ENCODE measurements at places on chromosomes 4 and X.
A peak's percentile ranks its signal among the peaks of the same experiment; 100 is the strongest.

DNA sequence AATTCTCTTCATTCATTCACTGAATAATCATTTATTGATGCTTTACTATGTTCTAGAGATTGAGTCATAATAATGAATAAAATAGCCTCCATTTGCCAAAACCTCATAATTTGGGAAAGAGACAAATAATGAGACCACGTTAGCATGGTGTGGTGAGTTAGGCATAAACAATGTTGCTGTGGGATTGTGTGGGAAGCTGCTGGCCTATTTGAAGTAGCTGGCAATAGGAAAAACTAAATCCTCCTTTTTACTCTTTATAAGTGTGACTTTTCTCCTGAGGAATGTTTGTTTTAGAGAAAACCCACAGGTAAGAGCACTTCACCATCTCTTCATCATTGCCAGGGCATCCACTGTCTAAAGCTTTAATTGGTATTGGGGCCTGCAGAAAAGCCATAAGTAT is 95.3 kb downstream of the AREG start:
- H3K4me1 ChIP-seq = no peaks in the 10 kb centered on the region
- H3K4me3 ChIP-seq = no peak overlapping the region
- no peak for DNase-seq
- H3K36me3 ChIP-seq = no peaks in the 10 kb centered on the region
- no peaks in the 10 kb centered on the region for H3K27me3 ChIP-seq
- no peak overlapping the region for H3K27ac ChIP-seq

DNA sequence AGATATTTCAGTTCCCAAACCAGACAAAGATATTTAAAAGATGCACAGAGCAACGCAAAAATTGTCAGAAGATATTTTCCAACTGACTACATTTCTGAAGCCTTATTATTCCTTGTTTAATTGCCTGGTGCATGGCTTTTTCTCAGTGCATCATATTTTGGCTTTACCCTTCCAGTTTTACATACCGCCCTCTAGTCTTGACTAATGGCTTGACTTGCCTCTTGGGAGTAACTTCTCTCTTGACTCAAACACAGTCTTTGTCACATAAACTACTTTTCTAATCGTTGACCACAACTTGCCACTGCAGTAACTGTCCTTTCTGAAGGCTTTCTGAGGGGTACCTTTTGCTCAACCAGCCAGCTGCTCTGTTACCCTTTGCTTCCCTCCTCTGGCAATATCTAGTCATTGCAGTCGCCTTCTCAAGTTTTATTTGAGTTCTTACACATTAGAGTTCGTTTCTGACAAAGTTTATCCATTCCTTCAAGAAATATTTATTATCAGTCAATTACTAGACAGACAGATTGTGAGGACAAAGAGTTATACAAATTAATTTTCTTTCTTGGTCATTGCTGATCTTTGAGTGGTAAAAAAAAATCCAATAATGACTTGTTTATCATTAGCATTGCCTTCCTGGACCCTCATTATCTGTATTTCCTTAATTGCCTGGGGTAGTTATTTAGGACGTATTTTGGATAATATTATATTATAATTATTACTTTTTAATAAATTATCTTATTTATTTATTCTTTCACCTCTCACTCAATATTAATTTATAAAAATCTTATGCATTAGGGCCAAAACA is 506.9 kb upstream of the PCDH10 start:
- no peaks in the 10 kb centered on the region for H3K27me3 ChIP-seq
- DNase-seq = peak; percentile 33
- H3K4me1 ChIP-seq = peaks cover 4% of the 10 kb centered on the region

DNA sequence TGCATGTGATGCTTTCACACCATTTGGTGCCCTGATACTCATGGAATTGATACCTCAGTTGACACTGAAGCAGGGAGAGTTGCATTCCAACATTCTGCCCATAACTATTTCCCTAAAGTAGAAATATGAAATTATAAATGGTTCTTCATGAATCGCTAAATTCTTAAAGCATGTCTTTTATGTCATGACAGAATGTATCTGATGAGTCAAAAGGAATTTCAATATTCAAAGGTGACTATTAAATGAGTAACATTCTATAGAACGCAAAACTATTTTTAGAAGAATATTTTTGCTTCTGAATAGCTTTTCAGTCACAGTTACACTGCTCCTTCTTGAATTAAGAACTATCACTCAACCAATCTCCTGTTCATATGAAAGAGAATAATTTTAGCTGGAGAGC is 152.8 kb downstream of the ADGRA3 start:
- H3K4me1 ChIP-seq = no peaks in the 10 kb centered on the region
- H3K27ac ChIP-seq = no peak overlapping the region
- peaks cover 10% of the 10 kb centered on the region for H3K36me3 ChIP-seq

DNA sequence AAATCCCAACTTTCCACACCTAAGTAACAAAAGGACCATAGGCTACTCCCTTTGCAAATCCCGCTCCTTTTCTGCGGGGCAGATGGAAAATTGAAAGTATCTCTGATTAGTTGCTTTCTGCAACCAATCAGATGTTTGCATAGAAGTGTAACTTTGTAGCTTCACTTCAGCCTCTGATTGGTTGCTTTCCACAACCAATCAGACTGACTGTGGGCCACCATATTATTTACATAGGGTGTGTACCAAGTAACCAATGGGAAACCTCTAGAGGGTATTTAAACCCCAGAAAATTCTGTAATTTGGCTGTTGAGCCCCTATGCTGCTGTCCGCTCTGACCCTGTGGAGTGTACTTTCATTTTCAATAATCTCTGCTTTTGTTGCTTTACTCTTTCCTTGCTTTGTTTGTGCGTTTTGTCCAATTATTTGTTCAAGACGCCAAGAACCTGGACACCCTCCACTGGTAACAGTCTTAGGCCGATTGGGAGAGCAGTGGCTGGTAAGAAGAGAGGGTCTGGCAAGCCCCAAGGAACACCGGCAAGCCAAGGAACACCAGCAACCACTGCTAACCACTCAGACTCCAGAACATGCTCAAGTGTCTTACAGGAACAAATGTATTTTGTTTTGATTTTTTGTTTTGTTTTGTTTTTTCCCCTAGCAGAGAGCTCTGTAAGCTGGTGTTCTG is 125.5 kb upstream of the MAP3K15 start:
- no peak overlapping the region for H3K27ac ChIP-seq
- H3K36me3 ChIP-seq = no peaks in the 10 kb centered on the region
- peaks cover 13% of the 10 kb centered on the region for H3K4me1 ChIP-seq
- H3K27me3 ChIP-seq = no peaks in the 10 kb centered on the region
- no peak for DNase-seq

DNA sequence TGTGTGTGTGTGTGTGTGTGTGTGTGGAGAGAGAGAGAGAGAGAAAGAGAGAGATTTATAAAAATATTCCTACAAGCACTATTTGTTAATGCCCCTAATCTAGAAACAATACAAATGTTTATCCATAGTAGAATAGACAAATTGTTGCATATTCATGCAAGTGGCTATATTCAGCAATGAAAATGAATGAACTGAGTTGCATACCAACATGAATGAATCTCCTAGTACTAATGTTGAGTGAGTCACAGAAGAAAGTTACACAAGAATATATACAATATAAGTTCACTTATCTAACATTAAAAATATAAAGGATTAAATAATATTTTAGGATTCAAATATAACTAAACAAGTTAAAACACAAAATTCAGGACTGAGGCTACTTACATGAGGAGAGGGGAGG is 456.8 kb upstream of the AMOT start:
- DNase-seq = no peak
- H3K4me1 ChIP-seq = no peaks in the 10 kb centered on the region
- no peaks in the 10 kb centered on the region for H3K27me3 ChIP-seq
- H3K4me3 ChIP-seq = no peak overlapping the region
- H3K27ac ChIP-seq = no peak overlapping the region
- H3K36me3 ChIP-seq = peaks cover 4% of the 10 kb centered on the region

- DNase-seq = no peak
- no peak overlapping the region for H3K4me3 ChIP-seq
These were observed 21.3 kb downstream of the ZNF721 start for GRCh38 chr4:477686-478085.

DNA sequence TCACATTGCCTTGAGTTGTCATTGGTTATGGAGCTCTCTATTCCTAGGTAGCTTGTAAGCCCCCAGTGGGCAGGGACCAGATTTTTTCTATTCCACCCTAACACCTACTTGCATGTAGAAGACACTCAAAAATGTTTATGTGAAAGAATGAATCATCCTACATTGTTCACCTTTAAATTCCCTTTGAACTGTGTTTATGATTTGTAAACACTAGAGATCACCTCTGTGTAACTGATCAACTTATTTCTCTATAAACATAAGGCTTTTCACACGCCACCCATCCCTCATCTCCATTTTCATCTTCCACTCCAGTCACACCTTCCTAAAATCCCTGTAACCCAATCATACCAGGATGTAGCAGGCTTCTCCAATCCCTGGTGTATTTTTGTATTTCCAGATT is 142.6 kb upstream of the LEF1 start:
- H3K27ac ChIP-seq = no peak overlapping the region
- peaks cover 7% of the 10 kb centered on the region for H3K36me3 ChIP-seq
- no peak for DNase-seq
- H3K4me3 ChIP-seq = no peak overlapping the region
- H3K4me1 ChIP-seq = no peaks in the 10 kb centered on the region

GRCh38 chrX:110194977-110195376 is 122.9 kb downstream of the AMMECR1 start:
- no peaks in the 10 kb centered on the region for H3K4me1 ChIP-seq
- H3K27me3 ChIP-seq = no peaks in the 10 kb centered on the region
- H3K4me3 ChIP-seq = no peak overlapping the region
- DNase-seq = no peak
- no peak overlapping the region for H3K27ac ChIP-seq

DNA sequence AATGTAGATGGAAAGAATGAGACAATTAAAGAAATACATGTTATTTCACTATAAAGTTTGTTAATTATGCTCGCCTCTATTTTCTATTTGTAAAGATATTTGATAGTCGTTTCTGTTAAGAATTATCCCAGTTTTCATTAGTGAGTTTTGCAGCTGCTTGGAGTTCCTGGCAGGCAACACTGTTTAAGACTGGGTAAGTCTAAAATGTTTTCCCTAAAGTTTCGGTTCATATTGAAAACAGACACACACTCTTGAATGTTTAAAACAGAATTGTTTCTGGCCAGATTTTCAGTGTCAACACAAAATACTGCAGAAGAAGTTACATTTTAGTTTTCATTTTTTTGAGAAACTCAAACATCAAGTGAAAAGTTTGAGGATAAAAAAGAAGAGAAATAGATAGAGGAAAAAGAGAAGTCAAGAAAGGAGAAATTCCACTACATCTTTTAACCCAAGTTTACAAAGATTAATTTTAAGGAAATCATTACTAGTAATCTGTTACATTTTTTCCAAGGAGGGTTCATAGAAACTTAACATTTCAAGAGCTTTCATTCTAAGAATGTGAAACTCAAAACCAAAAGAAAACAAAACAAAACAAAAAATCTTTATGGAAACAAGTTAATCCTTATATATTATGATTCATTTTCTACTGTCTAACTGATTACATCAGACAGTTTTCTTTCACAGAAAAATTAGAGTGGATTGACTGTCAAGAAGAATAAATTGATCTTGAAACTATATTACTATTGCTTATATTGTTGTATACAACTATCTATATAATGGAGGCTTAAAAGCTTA is 305.5 kb downstream of the FAT4 start:
- H3K27me3 ChIP-seq = no peaks in the 10 kb centered on the region
- no peak for DNase-seq
- no peaks in the 10 kb centered on the region for H3K36me3 ChIP-seq
- H3K4me1 ChIP-seq = no peaks in the 10 kb centered on the region
- H3K27ac ChIP-seq = no peak overlapping the region
- no peak overlapping the region for H3K4me3 ChIP-seq

DNA sequence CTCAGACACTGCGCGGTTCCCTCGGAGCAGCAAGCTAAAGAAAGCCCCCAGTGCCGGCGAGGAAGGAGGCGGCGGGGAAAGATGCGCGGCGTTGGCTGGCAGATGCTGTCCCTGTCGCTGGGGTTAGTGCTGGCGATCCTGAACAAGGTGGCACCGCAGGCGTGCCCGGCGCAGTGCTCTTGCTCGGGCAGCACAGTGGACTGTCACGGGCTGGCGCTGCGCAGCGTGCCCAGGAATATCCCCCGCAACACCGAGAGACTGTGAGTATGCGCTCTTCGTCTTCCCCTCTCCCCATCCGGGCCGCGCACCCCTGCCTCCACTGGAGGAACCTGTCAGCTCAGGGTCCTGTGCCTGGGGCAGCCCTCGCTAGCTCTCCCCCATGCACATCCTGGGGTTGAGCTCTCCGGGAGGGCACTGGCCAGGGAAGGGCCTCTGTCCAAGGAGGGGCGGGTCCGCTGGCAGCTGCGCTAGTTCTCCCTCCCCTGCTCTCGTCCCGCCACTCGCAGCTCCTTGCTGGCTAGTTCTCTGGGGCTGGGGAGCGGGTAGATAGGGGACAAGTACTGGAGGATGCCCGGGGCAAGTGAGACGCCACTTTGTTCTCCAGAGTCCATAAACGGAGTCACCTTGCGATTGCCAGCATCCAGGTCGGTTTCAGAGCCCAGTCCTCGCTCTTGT is 2.2 kb downstream of the SLIT2 start:
- peaks cover 63% of the 10 kb centered on the region for H3K27me3 ChIP-seq
- H3K36me3 ChIP-seq = peaks cover 2% of the 10 kb centered on the region
- no peak for DNase-seq
- peaks cover 45% of the 10 kb centered on the region for H3K4me1 ChIP-seq
- H3K27ac ChIP-seq = peak overlapping the region; percentile 81

- H3K4me3 ChIP-seq = peak overlapping the region; percentile 99
- peak overlapping the region; percentile 99 for H3K27ac ChIP-seq
- peaks cover 23% of the 10 kb centered on the region for H3K4me1 ChIP-seq
- DNase-seq = peak; percentile 5
- no peaks in the 10 kb centered on the region for H3K27me3 ChIP-seq
These were observed 458 bp downstream of the GRIPAP1 start for GRCh38 chrX:49001521-49002090.

DNA sequence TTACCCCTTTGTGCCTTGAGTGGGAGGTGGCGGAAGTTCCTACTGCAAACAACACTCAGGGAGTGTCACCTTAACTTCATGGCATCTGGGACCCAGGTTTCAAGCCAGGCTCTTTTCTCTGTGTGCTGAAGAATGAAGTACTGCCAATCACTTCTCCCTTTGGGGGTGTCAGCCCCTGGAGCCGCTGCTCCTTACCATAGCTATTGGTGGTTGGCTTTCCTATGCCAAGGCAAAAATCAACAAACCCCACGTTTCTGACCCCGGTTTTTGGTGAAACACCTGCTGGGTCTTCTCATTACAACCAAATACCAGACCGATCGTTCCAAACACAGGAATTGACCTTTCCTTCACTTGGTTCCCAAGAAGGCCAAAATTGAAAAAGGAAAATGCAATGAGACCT is 19.7 kb upstream of the SLC2A9 start:
- H3K4me3 ChIP-seq = no peak overlapping the region
- no peaks in the 10 kb centered on the region for H3K4me1 ChIP-seq
- no peaks in the 10 kb centered on the region for H3K27me3 ChIP-seq
- peaks cover 6% of the 10 kb centered on the region for H3K36me3 ChIP-seq
- DNase-seq = no peak

GRCh38 chrX:2462780-2463179 is 38.0 kb downstream of the DHRSX start:
- H3K4me3 ChIP-seq = peak overlapping the region; percentile 12
- peaks cover 29% of the 10 kb centered on the region for H3K4me1 ChIP-seq
- H3K27me3 ChIP-seq = no peaks in the 10 kb centered on the region
- no peak for DNase-seq
- peak overlapping the region; percentile 96 for H3K27ac ChIP-seq

All from neural crest cell (in vitro differentiated cells).